CD4-positive, alpha-beta T cell treated with Interferon gamma for 1 hour (primary cell): ENCODE measurements at places on chromosomes 4 and X.
A peak's percentile ranks its signal among the peaks of the same experiment; 100 is the strongest.

GRCh38 chr4:158962393-158962792 lies 140.5 kb upstream of the RAPGEF2 start:
- no peak for DNase-seq

DNA sequence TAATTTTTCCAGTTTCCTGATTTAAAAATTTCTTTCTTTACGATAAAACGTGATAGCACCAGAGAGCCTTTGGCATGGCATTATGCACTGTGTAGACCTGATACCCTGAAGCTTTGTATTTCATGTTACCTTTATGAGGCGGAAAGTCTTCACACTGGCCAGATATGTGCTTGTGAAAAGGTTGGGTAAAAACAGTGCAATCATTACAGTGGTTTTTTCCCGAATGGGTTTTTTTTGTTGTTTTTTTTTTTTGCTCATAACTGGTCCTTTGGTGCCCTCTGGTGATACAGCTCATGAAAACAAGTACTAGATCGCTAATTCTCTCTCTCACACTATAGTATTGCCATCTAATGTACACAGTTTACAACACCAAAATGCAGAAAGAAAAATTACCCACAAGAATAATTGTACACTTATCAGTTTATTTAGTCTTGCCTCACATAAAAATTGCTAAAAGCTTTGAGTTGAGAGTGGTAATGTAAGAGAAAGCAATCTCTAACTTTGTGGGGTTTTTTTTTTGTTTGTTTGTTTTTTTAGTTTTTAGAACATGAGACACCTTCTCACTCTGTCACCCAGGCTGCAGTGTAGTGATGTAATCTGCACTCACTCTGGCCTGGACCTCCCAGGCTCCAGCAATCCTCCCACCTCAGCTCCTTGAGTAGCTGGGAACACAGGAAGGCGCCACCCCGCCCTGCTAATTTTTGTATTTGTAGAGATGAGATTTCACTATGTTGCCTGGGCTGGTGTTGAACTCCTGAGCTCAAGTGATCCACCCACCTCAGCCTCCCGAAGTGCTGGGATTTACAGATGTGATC lies 21.3 kb downstream of the SPCS3 start:
- DNase-seq = no peak

DNA sequence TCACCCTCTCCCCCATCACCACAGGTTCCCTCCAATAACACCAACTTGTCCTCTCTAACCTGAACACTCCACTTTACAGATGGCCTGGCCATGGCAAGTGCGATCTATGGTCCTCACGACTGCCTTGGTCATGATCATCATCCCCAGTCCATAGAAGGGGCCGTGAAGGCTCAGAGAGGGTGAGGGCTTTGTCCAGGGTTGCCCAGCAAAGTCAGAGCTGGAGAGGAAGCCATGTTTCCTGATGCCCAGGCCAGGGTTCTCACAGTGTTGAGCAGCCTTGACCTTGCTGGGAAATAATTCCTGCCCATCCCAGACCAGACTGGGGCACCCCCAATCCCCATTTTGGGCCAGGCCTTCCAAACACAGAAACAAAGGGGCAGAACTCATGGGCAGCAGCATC lies 42.9 kb upstream of the MAN2B2 start:
- no peak for DNase-seq

- peak; percentile 22 for DNase-seq
Measured at GRCh38 chrX:23699636-23700194, 32.4 kb downstream of the PRDX4 start.

DNA sequence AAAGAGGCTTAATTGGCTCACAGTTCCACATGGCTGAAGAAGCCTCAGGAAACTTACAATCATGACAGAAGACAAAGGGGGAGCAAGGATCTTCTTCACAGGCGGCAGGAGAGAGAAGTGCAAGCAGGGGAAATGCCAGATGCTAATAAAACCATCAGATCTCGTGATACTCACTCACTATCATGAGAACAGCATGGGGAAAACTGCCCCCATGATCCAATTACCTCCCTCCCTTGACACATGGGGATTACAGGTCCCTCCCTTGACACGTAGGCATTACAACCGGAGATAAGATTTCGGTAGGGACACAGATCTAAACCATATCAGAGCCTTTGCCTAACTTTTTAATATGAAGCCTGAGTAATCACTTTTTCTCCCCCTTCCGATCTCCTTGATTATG lies 43.7 kb upstream of the MAPK10 start:
- DNase-seq = no peak

DNA sequence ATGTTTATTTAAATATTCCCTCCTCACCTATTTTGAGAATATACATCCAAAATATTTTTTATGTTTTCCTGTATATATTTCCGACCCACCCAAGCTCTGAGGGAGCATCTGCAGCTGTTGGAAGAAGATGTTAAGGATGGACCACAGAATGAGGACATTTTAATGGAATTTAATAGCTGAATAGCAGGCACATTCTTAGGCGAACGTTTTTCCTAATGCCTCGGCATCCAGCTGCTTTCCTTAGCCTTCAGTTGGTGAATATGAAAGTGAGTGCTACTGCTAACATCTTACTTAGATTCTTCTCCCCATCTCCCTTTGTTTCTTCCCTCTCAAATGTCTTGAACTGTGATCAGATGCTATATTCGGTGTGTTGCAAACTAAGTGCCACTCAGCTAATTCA lies 158.0 kb upstream of the CTSO start:
- DNase-seq = no peak

DNA sequence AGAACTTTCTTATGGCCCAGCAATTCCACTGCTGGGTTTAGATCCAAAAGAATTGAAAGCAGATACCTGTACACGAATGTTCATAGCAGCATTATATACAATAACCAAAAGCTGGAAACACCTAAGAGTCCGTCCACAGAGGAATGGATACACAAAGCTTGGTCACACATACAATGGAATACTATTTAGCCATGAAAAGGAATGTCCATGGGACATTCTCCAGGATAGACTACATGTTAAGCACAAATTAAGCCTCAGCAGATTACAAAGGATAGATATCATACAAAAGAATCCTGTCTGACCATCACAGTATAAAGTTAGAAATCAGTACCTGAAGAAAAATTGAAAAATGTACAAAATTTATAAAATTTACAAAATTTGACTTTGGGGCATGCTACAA lies 12.7 kb upstream of the MAEA start:
- no peak for DNase-seq

- DNase-seq = no peak
Measured at GRCh38 chr4:174544496-174544895, 22.2 kb upstream of the HPGD start.

- no peak for DNase-seq
Measured at GRCh38 chrX:153922932-153923857, 2.9 kb downstream of the ARHGAP4 start.

GRCh38 chr4:138558886-138559285 lies 316.7 kb upstream of the SLC7A11 start:
- DNase-seq = no peak
